ENCODE measurements at places on chromosomes 3 and 15.

DNA sequence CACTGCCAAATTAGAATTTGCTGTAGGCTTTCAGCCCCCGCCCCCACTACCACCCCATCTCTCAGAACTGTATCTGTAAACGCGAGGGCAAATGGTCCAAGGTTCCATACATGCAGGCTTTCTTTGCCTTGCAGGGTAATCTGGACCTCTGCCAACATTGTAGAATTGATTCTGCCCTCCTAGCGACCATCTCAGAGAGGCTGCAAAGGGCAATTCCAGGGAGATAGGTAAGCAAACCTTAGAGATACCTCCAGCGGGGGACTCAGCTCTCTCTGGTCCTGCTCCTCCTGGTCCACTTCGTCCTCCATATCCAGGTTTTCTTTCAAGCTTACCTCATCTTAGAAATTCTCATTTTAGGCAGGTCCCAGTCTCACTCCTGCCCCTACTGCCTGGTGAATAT lies 64.4 kb downstream of the SLMAP start:
- ATAC-seq: no peak

DNA sequence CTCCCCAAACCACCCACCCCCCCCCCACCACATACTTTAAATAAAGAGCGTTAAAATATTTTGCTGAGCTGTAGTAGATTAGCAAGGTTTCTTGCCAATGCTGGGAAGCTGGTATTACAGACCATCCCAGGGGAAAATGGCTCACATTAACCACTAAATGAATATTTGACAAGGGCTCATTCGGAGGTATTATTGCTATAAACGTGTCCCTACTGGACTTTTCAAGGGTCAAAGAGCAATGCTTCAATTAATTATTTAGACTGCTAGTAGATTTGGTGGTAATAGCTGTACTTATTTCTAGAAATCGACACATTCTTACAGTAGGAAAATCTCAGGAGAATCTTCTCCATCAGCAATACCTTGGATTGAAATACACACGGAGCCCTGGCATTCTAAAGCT lies 5.2 kb downstream of the SOX2 start:
- no peak for ATAC-seq

DNA sequence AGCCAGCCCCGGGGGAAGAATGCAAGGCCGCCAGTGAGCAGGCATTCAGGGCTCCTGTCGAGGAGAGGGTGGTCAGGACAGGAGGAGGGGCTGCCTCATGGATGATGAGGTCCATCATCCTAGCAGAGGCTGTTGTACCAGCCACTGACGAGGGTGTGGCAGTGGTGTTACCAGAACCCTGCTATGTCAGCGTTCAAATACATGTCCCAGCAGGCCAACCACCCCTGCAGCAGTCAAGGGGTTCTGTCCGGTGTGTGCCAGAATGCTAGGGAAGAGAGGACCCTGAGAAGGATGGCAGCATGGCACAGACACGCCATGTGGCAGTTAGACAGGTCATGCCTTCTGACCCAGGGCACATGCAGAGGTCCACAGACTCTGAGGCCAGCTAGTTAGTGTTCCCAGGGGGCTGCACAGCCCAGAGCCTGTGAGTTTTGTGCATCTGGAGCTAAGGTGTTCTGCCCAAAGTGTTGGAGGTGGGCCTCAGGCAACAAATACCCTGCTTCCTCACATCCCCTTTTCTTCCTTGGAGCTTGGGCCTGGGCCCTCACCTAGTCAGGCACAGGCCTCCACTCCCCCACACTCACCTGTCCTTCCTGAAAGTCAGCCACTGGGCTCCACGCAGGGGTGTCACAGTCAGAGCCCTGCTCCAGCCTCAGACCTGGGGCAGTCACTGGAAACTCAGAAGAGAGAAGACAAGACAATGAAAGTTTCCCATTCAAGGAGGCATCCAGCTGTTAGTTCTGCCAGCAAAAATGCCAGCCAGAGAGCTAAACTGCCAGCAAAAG lies 7.8 kb downstream of the PAK6 start:
- ATAC-seq: no peak

- ATAC-seq: no peak
These were observed 34.2 kb downstream of the CIP2A start for GRCh38 chr3:108554913-108555571.

- ATAC-seq: no peak
These were observed 209.0 kb downstream of the ARRDC4 start for GRCh38 chr15:98169551-98169950.

DNA sequence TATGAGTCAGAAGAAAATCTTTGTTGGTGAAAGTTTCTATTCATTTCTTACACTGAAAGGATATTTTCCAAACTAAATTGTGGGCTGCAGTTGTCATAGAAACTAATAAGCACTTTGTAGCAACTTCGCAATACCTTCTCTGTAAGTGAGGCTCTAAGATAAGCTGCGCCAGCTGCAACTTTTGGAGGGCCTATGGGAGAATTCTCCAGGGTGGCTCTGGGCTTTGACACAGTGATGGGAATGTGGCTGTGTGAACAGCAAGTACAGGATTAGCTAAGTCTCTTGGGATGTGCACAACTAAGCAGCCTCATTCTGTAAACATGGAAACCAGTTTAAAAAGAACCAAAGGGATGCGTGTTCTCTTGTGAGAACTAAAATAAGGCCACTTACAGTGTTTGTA lies 124.6 kb upstream of the SGO1 start:
- ATAC-seq: no peak

GRCh38 chr15:90851940-90852339 lies 16.4 kb upstream of the FURIN start:
- no peak for ATAC-seq

GRCh38 chr3:67896130-67896529 lies 241.7 kb upstream of the SUCLG2 start:
- no peak for ATAC-seq

DNA sequence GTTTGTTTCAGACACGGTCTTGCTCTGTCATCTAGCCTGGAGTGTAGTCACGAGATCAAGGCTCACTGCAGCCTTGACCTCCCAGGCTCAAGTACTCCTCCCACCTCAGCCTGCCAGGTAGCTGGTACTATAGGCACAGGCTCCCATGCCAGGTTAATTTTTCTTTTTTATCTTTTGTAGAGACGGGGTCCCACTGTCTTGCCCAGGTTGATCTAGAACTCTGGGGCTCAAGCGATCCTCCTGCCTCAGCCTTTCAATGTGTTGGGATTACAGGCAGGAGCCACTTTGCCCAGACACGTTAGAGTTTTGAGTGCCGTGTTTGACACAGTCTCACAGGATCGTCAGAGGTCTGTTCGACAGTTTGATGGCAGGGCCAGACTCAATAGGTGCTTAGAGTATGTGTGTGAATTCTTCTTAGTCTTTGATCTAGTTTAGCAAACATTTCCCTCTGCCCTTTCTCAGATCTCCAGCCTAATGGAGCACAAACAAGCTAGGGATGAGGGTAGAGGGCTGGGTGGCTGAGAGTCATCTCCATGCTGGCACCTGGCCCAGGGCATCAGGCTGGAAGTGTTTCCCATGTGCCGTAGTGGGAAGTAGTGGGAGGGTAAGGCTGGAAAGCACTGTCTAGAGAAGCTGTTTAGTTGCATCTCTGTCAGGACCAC lies 66.1 kb upstream of the DLG1 start:
- ATAC-seq: no peak

GRCh38 chr15:31230630-31231485 lies 95.8 kb upstream of the KLF13 start:
- ATAC-seq: no peak

DNA sequence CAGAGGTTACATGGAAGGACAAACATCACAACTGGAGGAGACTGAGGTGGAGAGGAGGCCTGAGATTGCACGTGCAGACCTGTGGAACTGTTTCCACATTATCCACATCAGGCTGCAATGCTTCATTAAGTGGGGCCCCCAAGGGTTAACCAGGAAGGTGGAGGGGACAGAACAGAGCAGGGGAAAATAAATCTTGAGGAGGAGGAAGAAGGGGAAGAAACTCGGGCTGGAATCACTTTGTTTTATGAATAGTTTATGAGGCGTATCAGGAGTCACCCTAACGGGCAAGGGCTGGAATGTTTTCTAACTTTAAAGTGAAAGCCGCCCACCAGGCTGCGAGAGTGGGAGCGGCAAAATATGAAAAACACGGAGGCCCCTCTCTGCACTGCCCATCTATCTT lies 154.9 kb downstream of the WNT5A start:
- no peak for ATAC-seq

DNA sequence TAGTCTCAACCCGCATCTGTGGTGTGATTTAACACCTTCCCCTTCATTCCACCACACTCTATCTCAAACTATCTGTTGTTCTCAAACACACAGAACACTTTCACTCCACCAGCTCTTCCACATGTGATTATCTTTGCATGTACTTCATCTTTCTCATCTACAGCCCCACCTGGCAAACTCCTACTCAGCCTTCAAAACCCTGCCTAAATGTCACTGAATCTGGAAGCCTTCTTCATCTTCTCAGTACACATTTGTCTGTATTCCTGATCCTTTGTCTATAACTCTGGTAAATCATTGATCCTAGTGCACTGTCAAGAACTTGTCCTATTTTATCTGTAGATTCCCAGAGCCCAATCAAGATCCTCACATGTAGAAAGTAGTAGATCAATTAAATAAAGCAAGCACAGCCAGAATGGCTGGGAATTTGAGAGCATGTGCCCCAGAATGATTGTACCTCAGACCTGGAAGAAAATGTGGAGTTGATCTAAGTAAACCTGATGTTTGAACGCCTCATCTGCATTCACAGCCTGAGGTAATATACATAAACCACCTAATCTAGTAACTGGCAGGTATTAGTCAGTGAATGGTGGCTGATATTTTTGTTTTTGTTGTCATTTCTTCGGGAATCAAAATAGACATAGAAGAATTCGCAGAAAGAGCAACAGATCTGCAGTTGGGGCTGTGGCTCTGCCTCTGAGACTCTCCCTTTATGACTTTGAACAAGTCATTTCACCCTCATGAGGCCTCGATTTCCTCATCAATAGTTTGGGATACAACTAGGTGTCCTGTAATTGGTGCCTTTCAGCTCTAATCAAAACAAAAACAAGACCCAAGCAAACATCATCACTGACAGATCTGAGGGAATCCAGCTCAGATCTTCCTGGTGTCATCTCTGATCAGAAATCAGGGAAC lies 28.0 kb upstream of the MAGEF1 start:
- no peak for ATAC-seq

DNA sequence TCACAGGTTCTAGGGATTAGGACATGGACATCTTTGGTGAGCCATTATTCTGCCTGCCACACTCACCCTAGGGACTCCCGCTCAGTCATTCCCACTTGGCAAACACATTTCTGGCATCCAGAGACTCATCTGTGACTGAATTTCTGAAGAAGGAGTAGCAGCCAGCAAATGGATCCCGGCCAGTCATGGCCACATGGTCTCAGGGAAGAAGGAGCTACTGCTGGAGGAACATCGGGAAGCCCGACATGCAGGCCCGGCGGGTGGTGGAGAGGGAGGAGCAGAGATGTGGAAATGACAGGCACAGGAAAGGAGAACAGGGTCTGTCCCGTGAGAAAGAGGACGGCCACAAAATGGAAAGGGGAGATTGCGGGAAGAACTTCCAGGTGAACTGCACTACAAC lies 65.4 kb downstream of the SEMA5B start:
- ATAC-seq: no peak

- no peak for ATAC-seq
These were observed 54.5 kb downstream of the PLXNA1 start for GRCh38 chr3:127037418-127037841.

DNA sequence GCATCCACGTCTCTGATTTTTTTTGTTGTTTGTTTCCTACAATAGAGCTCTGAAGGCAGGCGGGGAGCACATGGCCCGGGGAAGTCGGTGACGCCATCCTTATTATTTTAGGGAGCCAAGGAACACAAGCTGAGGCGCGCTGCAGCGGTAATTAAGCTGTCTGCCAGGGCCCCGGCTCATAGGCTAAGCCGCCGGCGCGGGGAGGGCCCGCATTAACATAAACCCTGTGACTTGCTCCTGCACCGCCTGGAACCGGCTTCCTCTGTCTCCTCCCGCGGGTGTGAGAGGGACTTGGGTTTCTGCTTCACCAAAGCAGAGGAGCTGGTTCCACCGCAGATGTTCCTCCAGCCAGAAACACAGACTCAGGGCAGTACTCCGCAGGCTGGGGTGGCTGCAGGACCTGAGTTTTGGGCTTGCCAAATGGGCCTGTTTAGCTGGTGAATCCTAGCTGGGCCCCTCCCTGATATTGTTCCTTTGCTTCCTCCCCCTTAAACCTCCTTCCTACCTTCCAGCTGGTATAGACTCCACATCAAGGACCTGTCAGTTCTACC lies 25.3 kb downstream of the ANP32A start:
- ATAC-seq: no peak

DNA sequence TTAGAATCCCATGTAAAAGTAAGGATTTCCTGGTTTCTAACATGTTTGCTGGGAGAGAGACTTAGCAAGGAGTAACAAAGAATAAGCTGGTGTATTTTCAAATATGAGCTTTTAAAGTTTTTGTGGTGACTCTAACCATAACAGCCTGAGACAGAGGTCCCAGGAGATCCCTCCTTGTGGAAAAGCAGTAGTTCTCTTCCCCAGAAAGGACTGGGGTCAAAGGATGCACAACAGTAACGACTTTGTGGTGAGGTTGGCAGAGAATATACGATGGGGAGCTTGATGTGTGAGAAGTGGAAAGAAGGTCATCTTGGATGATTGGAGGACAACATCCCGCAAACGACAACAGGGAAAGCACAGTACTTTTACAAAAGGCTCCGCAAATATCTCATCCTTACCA lies 38.2 kb downstream of the ABHD5 start:
- ATAC-seq: no peak

- no peak for ATAC-seq
These were observed 12.4 kb downstream of the GYG1 start for GRCh38 chr3:149003653-149004305.

DNA sequence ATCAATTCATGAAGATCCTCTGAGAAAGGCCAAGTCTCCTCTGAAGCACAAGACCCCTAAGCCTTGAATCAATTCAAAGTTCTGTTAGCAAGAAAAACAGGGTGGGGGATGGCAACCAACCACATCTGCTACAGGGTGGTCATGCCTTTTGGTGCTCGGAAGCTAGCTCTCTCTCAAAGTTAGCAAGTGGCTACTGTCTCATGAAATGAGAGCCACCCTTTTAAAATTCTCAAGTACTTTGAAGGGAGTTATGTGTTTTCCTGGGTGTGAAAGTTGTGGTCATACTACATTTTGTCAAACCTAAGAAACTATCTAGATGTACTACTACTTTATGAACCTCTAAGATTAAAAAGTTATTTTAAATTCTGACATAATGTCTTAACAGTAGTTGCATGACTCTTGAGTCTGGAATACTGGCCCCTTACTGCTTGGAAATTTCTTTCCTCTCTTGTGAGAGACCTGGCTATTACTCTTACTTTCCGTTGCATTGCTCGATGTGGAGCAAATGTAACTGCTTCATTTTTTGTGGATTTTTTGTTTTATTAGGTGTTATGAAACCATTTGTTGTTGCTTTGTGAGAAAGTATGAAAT lies 116.1 kb downstream of the CHST2 start:
- no peak for ATAC-seq

DNA sequence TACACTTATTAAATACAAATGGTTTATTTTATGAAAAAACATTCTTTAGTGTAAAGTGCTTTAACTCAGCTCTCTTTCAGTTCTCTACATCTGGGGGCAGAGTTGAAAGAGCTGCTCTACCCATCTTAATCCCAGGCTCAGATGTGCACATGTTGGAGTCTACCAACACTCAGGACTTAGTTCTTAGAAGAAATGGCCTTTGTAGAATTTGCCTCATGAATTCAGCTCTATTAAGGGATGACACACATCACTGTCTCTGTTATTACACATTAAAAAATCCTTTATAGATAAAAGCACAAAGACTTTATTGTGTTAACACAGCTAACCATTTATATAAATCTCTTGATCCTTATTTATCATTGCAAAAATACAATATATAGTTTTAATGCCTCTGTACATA lies 31.7 kb upstream of the GSK3B start:
- no peak for ATAC-seq

All from SK-N-SH treated with all-trans-retinoic acid at 6 μM for 48 hours (cell line).